HuH-7 (cell line): ENCODE measurements at places on chromosomes 6 and 20.

DNA sequence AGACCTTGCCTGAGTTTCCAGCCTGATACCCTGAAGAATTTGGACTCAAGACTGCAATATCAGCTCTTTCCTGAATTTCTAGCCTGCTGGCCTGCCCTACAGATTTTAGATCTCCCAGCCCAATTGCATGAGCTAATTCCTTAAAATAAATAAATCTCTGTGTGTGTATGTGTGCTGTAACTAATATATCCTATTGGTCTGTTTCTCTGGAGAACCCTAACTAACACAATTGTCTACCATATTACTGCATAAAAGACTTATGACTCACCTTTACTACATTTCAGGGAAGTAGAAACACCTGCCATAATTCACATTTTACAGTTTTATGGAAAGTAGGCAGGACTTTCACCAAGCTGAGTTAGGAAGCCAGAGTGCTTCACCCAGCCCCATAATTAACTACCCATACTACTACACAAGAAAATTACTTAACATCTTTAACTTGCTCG lies 90.7 kb upstream of the BEND6 start:
- DNase-seq, result no peak

DNA sequence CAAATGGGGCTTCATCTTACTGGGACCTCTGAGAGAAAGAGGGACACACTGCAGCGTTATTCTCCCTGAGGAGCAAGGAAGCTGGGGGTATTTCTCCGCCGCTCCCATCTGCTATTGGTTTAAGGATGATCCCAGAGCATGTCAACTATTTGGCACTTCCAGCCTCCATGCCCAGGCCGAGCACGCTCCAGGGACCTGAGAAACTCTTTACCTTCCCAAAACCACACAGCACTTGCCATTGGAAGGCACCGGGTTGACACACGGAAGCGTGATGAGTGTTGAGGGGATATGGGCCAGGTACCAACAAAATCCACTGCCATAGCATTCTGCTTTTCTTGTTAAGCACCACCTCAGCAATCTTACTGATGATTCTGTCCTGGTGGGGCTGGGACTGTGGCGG lies 92.4 kb upstream of the SLC24A3 start:
- no peak for DNase-seq

- DNase-seq, result no peak
These were observed 70.2 kb downstream of the TNFRSF21 start for GRCh38 chr6:47239546-47239945.

DNA sequence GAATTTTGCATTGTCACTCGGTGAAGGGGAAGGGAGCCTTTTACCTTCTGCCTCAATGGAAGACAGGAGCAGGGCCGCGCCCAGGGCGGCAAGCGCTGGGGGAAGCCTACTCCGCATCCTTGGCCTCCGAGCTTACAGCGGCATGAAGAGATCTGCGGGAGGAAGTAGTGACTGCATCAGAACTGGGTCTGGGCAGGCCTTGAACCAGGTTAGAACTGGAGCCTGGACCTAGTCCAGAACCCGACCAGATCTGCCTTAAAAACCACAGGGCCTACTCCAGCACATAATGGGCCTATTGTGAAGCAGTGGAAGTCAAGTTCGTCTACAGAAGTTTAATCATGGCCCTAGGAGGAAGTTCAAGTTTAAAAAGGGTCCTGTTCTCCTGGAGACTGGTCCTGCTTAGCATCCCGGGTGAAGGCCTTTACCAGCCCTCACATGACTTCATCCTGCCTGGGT lies 3.1 kb downstream of the COL12A1 start:
- no peak for DNase-seq

DNA sequence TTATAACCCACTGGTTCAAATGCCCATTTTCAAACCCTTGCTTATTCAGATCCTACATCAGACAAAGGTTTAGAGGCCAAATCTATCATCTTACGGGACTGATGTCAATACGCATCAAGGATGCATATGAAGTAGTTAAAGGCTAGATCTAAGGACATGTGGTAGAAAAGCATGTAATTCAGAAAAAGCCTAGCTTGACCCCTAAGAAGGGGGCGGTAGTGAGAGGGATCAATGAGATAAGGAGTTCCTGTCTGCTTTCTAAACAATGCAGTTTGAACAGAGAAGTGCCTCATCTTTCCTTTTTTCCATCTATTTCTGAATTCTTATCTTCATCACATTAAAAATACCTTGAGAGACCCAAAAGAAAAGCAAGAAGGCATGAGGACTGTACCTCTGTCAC lies 237.7 kb downstream of the ARHGAP18 start:
- no peak for DNase-seq
